ENCODE measurements at places on chromosomes 13 and 19.

DNA sequence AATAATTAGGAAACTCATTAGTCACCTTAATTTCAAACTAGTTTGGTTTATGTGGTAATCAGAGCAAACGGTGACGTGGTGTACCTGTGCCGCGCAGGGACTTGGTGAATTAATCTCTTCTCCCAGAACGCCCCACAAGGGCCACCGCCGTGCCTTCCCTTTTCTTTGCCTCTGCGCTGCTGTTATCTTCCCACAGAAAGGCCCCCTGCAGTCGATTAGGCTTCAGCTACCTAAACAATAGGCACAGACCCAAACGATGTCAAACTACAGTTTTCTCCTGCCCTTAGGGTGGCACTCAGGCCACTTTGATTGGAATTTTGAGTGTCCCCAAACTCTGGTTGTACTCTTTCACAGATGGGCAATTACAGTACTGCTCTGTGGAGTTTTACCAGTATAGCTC is 115.5 kb downstream of the GGACT start:
- no peak overlapping the region for H3K27ac ChIP-seq
- peaks cover 9% of the 10 kb centered on the region for H3K4me1 ChIP-seq
- no peaks in the 10 kb centered on the region for H3K36me3 ChIP-seq

- H3K27me3 ChIP-seq: peaks cover 3% of the 10 kb centered on the region
- H3K27ac ChIP-seq: no peak overlapping the region
These were observed 53.2 kb downstream of the C13orf42 start for GRCh38 chr13:51057906-51058305.

DNA sequence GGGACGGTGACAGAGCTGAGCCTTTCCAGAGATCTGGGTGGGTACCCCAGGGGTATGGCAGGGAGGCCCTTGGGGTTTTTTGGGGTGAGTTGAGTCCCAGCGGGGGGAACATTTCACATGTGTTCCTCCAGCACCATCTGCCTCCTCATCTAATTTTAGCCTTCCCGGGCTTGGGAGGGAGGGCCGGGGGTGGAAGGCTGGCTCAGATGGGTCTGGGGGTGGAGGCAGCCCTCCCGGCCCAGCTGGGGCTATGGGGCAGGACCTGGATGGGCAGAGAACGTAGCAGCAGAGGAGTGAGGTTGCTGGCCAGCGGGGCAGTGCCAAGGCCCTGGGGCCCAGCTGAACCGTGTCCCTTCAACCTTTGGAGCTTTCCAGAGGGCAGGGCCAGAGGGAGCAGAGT is 23.5 kb downstream of the ADGRL1 start:
- H3K36me3 ChIP-seq: no peaks in the 10 kb centered on the region
- no peaks in the 10 kb centered on the region for H3K4me1 ChIP-seq
- DNase-seq: no peak
- no peak overlapping the region for H3K27ac ChIP-seq
- H3K27me3 ChIP-seq: no peaks in the 10 kb centered on the region

DNA sequence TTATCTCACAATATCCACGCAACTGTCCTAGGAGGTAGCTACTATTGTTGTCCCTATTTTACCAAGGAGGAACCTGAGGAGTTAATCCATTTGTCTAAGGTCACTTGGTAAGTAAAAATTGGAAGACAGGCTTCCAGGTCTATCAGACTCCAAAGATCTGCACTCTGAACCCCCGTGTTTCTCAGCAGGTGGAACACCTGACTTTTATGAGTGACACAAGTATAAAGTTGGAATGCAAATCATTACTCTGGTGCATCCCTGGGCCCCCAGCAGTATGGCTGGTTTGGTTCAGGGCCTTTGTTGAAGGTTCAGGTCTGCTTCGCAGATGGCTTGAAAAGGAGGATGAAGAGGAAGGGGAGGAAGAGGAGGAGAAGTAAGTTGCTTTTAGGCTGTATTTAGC is 46.0 kb downstream of the RGCC start:
- H3K4me1 ChIP-seq: peaks cover 44% of the 10 kb centered on the region
- H3K27me3 ChIP-seq: no peaks in the 10 kb centered on the region
- DNase-seq: no peak
- H3K27ac ChIP-seq: no peak overlapping the region

DNA sequence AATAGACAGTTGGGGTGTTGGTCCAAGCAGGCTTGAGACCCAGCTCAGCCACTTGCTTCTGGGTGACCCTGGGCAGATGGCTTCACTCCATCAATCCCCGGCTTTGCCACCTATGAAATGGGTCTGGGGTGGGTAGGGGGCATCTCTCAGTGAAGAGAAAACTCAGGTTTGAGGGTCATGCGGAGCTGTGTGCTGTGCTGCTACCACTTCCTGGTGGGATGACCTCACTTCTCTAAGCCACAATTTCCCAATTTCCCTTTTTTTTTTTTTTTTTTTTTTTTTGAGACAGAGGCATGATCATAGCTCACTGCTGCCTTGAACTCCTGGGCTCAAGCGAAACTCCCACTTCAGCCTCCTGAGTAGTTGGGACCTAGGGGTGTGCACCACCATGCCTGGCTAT is 4.6 kb upstream of the PLAUR start:
- no peak overlapping the region for H3K4me3 ChIP-seq
- DNase-seq: no peak
- H3K36me3 ChIP-seq: no peaks in the 10 kb centered on the region
- peaks cover 30% of the 10 kb centered on the region for H3K4me1 ChIP-seq
- peaks cover 7% of the 10 kb centered on the region for H3K27me3 ChIP-seq

- H3K4me3 ChIP-seq: no peak overlapping the region
- peaks cover 42% of the 10 kb centered on the region for H3K36me3 ChIP-seq
- DNase-seq: no peak
These were observed 47.9 kb downstream of the MICU2 start for GRCh38 chr13:21556051-21556450.
